Activated naive CD8-positive, alpha-beta T cell treated with anti-CD3 and anti-CD28 coated beads, Interleukin-2, amount 10 ng/mL, durations not matched to agents 7 days and 5 days (primary cell): ENCODE measurements at places on chromosomes 12 and 14.

DNA sequence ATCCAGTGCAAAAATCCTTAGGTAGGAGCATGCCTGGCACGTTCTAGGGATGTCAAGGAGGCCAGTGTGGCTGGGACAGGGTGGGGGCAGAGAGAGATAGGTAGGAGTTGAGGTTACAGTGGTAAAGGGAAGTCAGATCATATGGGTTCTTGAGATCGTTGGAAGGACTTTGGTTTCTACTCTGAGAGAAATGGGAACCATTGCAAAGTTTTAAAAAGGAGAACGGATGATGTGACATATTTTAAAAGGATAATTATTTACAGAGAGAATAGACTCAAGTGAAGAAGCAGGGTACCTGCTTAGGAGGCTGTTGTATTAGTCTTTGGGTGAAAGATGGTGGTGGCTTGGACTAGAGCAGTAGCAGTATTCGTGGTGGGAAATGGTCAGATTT lies 47.6 kb upstream of the ATP2B1 start:
- no peak for DNase-seq

DNA sequence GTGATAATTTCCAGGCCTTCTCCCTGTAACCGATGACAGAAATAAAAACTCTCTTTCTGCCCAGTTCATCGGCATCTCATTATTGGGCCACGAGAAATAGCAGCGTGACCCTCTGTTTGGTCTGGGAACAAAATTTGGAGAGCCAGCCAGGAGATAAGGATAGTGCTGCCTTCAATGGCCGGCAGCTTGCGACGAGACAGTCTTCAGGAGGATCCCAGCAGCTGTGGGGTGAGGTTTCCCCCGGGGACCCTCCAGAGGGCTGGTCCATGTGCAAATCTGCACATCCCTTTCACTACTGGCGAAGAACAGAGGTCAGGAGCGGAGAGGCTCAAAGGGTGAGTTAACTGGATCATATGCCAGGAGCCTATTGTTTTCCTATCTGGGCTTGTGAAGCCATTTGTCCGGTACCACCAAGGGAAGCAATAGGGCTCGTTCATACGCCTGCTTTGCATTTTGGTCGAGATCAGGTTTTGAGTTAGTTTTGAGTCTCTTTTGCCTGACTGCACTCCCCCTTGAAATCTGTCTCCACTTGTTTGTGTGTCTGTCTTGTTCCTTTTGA lies 4.8 kb downstream of the SLC39A2 start:
- no peak for DNase-seq

GRCh38 chr12:88918161-88918560 lies 337.9 kb upstream of the KITLG start:
- no peak for DNase-seq

- DNase-seq: no peak
These were observed 22.2 kb downstream of the LRRIQ1 start for GRCh38 chr12:85058339-85058738.

DNA sequence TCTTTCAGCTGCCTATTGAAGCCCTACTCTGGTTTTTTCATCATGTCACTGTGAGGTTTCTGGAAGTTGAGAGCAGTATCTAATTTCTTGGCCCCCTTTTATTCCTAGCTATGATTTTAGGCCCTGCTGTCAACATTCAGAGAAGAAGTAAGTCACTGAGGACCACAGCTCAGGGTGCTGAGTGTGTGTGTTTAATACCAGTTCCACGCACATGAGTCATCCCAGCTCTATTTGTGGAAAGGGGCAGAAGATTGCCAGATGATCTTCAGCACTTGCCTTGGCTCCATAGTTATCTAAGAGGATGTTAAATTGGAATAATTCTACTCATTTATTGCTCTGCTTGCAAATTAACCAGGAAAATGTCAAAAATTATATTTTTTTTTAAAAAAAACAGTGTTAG lies 65.5 kb upstream of the SLC38A4 start:
- no peak for DNase-seq
